Karpas-422 (cell line): ENCODE measurements at places on chromosomes 11 and 22. TPM values are rescaled to one million over a fixed set of nuclear protein-coding genes. Genes with fewer than 3 reads are reported as not detected.
A peak's percentile ranks its signal among the peaks of the same experiment; 100 is the strongest.

The SLC25A45 gene
- 6.7 and 9.7 TPM in 2 replicates for total RNA-seq

GRCh38 chr11:134126217-134126822 lies 57.4 kb downstream of the JAM3 start:
- DNase-seq, result no peak

DNA sequence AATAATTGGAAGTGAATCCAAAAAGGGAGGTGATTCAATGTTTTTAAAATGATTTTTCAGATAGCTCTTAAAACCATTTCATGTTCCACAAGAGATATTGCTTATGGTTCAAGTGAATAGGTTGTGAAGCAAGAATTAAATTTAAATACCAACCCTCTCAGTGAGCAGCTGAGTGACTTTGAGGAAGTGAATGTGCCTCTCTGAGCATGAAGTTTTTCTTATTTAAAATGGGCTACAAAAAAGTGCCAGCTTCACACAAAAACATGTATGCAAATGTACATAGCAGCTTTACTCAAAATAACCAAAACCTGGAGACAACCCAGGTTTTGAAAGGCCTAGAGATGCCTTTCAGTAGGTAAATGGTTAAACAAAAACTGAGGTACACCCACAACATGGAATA lies 35.5 kb upstream of the GAB4 start:
- peak; percentile 86 for DNase-seq

DNA sequence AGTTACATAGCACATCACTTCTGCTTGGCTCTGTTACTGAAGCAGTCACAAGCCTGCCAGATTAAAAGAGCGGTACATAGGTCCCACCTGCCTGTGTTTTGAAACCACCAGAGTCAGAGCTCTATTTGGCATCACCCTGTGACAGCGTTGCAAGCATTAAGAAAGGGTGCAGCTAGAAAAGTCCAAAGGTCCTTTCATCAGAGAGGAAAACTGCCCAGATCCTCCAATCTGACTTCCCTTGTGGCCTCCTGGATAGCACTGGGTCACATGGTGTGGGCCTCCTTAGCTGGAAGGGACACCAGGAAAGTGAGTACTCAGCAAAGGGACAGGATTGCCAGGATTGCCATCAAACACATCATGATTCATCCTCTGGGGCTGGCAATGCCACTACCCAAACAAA lies 22.9 kb downstream of the STX3 start:
- DNase-seq, result no peak

DNA sequence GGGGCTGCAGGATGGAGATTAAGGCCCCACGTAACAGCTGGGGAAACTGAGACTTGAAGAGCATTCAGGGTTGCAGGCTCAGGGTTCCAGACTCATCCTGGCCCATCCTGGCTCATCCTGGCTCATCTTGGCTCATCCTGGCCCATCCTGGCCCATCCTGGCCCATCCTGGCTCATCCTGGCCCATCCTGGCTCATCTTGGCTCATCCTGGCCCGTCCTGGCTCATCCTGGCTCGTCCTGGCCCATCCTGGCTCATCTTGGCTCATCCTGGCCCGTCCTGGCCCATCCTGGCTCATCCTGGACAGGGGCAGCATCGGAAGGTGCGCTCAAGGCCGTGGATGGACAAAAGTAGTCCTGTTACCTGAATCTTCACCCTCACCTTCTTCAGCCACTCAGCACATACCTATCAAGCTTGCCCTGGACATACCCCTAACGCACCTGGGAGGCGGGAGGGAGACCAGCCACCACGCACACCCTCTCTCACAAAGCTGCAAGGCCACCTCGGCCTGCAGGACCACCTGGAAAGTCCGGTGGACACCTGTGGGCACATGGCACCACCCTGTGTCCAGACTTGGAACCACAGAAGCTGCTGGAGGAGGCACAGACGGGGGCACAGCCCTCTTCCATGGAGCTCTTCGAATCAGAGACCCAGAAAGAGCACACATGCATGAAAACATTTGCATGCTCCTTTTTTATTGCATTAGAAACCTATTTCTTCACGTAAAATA lies 20.3 kb upstream of the NLRP6 start:
- peak; percentile 67 for DNase-seq

DNA sequence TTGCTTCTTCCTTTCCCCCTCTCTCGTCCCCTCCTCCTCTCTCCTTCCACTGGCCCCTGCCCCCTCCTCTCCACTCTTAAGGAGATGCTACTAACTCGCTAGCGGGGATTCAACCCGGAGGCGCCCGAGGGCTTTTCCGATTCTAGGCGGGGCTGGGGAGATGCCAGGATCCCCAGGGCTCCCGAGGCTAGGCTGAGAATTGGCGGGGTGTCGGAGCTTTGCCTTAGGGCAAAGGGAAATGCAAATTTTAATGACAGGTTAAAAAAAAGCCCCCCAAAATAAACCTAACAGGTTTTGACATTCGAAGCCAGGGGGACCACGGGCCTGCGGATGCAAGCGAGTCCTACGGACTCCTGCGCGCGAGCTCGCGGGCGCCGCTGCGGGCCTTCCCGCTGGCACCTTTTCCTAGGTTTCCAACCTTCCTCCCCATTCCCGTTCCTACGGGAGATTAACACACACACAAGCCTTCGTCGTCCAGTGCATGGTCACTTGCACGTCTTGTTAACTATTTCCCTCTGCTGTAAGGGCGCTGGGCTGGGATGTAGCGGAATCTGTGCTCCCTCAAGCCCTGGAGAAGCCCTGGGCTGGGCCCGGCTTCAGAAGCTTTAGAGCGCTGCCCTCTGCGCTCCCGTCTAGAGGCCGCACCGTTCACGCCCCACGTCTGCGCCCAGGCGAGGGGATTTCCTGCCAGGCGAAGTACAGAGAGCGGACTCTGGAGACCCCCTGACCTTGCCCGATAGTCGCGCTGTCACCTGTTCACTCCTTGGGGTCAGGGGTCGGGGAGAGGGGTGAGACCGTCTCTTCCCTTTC lies 729 bp upstream of the ALX4 start:
- no peak for DNase-seq

The OR5M11 gene
- total RNA-seq, result not detected in 2 replicates

The SCGB1C1 gene
- total RNA-seq, result not detected in 2 replicates

The OSBPL5 gene
- not detected in 2 replicates for total RNA-seq
